Stimulated activated CD4-positive, alpha-beta T cell treated with anti-CD3 and anti-CD28 coated beads, TNF-alpha, amount 100 ng/mL, for 24 hours (primary cell): ENCODE measurements at places on chromosomes 5 and 9.

GRCh38 chr5:138833726-138834480 is 41.2 kb downstream of the LRRTM2 start:
- no peak for DNase-seq

DNA sequence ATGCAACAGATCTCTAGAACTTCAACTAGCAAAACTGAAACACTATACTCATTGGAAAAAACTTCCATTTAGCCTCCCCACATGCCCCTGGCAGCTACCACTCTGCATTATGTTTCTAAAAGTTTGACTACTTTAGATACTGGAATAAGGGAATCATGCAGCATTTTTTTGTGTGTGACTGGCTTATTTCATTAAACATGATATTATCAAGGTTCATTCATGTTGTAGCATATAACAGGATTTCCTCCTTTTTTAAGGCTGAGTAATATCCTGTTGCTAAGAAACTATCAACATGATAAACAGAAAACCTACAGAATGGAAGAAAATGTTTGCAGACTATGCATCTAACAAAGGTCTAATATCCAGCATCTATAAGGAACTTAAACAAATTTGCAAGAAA is 597.9 kb downstream of the DMRTA1 start:
- no peak for DNase-seq

DNA sequence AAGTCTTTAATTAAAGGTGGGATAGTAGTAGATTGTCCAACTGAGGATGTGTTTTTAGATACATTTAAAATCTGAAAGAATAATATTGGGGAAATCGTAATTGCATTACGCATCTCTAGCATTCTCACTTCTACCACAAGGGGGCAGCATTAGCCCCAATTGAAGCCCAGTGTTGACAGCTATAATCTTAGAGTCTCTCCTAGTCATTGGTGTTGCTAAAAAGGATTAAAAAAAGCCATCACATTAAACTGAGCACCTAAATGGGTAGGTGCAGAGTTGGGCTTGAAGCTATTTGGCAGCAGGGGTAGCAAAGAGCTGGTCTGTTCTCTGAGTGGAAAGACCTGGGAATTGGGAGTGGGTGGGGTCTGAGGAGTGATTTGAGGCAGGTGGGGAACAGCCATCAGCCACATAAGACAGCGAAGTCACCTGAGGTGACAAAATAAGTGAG is 177.2 kb downstream of the OSTF1 start:
- DNase-seq = peak; percentile 21

DNA sequence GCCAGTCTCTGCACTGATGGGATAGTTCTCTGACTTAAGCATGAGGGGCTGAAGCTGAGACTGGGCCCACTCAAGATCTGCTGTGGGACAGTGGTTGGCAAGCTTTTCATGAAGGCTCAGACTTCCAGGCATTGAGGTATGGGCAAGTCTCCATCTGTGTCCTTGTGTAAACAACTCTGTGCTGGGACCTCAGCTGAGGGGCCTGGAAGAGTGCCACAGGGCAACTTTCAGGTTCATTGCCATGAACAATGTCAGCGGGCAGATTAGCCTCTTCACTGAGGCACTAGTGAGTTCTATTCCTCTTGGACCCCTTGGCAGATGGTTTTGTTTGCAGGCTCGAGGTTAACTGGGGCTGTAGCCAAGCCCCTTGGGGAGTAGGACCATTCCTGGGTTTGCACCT is 127.1 kb downstream of the MRPS30 start:
- DNase-seq = no peak

DNA sequence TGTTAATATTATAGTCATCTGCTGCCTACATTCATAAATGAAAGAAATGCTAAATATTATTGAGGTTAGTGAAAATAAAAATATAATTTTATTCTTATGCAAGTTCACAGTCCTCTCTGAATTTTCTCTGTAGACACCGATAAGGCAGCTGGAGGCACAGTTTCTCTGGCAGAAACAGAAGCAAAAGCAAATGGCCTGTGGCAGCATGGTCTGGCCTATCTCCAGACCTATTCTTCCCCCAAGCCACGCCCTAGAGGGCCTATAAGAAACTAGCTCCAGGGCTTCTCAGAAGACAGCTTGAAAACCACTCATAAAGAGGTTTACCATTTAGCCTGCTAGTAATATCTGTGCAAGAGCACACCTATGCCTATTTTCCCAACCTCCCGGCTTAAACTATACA is 28.4 kb downstream of the MRPS27 start:
- no peak for DNase-seq

- no peak for DNase-seq
These were observed 91.9 kb downstream of the CAMSAP1 start for GRCh38 chr9:135815413-135815812.

GRCh38 chr9:87122947-87123685 is 175.8 kb upstream of the GAS1 start:
- DNase-seq = no peak

GRCh38 chr9:1057910-1058309 is 7.8 kb downstream of the DMRT2 start:
- DNase-seq = no peak

- DNase-seq = no peak
These were observed 39.1 kb upstream of the SARDH start for GRCh38 chr9:133777068-133777791.

DNA sequence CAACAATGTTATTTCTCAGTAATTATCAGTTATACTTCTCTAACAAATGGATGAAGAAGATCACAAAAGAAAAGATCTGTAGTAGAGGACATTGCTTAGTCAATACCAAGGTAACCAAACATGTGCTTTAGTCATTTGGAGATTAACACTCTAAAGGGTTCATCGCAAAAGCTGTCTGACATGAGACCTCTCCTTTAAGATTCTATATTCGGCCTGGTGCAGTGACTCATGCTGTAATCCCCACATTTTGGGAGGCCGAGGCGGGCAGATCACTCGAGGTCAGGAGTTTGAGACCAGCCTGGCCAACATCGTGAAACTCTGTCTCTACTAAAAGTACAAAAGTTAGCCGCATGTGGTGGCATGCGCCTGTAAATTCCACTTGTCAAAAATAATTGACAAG is 18.3 kb upstream of the CKMT2 start:
- no peak for DNase-seq

DNA sequence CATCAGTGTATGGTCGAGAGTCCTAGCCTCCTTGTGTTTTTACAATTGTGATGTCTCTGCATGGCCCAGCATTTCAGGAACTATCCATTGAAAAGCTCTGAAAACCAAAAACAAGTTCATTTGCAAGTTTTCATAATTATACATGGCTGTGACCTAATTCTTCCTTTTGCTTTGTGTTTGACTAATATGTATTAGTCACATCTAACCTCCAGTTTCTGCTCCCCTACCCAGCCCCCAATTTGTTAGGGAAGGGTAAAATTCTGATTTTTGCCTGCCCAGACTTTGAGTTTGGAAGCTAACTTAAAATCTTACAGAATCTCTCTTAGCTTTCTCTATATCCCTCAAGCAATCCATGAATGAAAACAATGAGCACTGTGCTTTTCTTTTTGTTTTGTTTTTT is 128.2 kb upstream of the SEMA6A start:
- DNase-seq = no peak

GRCh38 chr9:21070171-21070571 is 7.6 kb downstream of the IFNB1 start:
- DNase-seq = no peak

DNA sequence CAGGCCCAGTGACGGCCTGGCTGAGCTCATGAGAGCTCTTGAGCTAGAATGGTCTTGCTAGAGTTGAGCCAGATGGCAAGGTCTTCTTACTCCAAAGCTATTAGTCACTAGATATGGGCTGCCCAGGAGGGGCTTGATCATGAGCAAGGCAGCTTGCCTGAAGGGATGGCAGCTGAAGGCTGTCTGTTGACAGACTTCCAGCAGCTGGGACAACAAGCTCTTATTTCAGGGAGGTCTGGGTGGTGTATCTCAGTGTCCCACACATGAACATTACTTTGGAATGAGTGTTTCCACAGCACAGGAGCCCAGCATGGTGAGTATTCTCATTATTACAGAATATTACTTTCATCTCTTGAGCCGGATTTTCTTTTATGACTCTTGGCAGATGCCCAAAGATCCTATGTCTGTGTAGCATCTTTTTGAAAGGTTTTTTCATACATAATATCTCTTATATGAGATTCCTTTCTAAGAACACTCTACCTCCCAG is 414.1 kb downstream of the ARHGEF28 start:
- no peak for DNase-seq

DNA sequence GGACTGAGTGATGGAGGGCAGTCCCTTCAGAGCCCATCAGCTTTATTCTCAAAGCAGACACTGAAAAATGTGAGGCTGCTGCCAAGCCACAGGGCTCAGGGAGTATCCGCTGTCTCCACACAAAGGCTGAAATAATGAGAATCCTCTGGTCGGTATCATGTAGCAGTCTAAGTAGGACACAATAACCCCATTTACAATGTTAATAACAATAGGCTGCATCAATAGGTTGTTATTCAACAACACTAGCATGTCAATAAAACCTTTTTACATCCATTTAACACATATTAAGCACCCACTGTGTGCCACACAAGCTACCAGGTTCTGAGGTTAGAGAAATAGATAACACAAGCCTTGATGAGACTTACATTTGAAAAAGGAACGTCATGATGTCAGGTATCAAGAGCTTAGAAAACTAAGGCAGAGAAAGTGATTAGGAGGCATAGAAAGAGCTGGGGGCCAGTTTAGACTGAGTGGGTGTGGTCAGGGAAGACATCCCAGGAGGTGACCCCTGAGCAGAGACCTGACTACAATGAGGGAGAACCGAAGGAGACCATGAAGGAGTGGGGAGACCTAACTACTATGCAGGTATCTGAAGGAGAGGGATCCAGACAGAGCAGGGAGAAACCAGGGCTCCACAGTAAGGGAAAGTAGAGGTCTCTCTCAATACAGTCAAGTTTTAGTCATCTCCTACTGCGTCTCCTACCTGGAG is 140.1 kb upstream of the GRIA1 start:
- no peak for DNase-seq
